ENCODE measurements at places on chromosomes 12 and 14.

DNA sequence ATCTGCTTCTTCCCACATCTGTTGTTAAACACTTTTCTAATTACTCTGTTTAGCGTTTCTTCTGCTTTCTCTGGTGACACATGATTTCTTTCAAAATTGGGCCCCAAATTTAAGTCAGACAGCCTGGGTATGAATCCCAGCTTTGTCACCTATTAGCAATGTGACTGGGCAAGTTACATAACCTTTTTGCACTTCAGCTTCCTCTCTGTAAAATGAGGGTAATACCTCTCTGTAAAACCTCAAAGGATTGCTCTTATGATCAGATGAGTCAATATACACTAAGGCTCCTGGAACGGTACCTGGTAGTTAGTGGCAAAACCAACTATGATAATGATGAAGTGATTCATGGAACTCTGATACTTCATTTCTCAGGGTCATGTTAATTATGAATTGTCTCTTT is 33.0 kb downstream of the E2F7 start:
- DNase-seq: no peak

DNA sequence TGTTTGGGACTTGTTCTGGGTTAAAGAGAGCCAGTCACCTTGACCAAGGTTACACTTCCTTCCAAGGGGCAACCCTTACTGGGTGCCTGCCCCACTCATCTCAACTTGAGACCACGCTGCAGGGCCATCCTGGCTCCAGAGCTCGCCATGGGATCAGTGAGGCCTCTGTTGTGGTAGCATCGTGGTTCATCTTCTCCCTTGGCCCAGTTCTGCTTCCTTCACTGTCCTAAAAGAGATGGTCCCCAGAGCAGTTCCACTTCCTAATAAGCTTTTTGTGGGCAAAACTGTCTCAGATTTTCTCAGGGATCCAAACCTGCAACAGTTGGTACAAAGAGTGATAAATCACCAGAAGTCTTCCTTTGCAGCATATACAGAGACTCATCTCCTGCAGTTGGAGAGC is 165.9 kb upstream of the TMEM260 start:
- no peak for DNase-seq

- DNase-seq: no peak
These were observed 417 bp downstream of the GLS2 start for GRCh38 chr12:56487448-56488040.

DNA sequence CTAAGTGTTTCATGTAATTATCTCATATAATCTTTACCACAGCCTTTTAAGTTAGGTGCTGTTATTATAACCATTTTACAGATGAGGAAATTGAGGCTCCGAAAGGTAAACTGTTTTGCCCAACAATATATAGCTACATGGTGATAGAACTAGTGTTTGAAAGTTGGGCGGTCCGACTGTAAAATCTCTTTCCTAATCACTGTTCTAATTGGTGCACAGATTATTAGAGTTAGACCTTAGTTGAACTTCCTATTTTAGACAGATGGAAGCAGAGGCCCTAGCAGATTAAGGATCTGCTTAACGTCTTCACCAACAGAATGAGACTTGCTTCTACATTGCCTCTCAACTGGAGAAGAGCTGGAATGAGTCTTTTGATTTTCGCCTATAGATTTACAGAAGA is 30.0 kb upstream of the DUSP6 start:
- no peak for DNase-seq

DNA sequence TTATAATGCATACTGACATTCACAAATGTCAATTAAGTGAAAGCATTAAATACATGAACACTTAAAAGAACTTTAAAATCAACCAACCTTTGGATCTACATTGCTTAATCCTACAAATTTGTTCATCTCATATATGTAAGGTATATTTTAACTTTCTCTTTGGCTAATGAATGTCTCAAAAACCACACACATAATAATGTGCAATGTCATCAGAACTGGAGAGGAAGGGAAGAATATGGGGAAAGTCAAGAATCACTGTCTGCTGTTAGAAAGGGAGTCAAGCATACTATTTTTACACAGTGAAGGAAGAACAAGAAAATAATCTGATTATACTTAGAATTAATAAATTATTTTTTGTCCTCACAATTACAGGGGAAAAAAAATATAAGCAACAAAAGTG is 4.9 kb downstream of the GMFB start:
- no peak for DNase-seq

DNA sequence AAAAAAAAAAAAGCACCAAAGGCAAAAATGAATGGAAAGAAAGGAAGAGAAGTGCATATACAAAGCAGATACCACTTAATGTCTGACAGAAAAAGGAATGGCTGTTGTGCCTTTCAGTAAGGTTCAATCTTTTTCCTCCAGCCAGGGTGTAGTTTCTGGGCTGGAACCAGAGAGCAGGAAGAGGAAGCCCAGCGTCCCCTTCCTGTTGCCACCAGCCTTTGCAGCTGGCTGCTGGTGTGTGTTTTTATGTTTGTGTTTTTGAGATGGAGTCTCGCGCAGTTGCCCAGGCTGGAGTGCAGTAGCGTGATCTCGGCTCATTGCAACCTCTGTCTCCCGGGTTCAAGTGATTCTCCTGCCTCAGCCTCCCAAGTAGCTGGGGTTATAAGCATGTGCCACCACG is 64.6 kb upstream of the LTA4H start:
- DNase-seq: no peak

- DNase-seq: no peak
These were observed 52.5 kb downstream of the KIAA0586 start for GRCh38 chr14:58479975-58480374.

GRCh38 chr12:2264651-2265232 is 212.0 kb downstream of the CACNA1C start:
- no peak for DNase-seq

GRCh38 chr12:3041558-3042164 is 35.5 kb upstream of the TSPAN9 start:
- no peak for DNase-seq

DNA sequence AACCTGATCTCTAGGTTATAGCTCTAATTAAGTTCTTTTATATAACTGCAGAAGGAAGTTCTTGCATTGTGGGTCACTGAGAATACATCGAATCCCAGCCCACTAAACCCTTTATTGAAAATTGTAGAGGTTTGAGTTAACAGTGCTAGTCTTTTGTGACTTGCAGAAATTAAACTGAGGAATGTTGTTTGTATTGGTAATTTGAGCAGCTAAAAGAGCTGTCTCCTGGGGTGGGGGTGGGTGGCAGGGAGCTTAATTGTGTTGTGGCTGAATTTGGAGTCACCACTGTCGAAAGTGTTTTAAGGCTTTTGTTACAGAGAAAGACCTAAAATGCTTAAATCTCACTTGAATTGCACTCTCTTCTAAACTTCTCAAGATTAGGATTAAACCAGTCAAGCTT is 3.2 kb upstream of the COX8C start:
- DNase-seq: no peak

DNA sequence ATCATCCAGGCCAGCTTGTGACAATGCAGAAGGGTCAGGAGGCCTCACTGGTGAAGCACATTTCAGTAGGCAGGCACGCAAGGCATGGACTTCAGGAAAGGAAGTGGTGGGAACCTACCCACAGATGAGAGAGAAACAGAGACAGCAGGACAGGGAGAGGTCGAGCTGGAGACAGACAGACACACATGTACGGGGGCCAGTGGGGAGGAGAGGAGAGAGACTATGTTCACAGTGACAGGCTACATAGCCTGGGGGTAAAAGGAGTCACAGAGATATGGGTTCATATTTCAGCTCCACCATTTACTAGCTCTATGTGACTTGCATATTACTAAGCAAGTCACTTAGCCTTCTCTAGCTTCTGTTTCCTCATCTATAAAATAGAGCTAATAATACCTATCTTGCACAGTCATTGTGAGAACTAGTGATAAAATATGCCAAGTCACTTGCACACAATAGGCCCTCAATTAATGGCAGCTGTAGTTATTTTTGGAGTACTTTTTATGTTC is 91.1 kb upstream of the FUT8 start:
- no peak for DNase-seq

- no peak for DNase-seq
These were observed 188.4 kb downstream of the PAH start for GRCh38 chr12:102728506-102729242.

DNA sequence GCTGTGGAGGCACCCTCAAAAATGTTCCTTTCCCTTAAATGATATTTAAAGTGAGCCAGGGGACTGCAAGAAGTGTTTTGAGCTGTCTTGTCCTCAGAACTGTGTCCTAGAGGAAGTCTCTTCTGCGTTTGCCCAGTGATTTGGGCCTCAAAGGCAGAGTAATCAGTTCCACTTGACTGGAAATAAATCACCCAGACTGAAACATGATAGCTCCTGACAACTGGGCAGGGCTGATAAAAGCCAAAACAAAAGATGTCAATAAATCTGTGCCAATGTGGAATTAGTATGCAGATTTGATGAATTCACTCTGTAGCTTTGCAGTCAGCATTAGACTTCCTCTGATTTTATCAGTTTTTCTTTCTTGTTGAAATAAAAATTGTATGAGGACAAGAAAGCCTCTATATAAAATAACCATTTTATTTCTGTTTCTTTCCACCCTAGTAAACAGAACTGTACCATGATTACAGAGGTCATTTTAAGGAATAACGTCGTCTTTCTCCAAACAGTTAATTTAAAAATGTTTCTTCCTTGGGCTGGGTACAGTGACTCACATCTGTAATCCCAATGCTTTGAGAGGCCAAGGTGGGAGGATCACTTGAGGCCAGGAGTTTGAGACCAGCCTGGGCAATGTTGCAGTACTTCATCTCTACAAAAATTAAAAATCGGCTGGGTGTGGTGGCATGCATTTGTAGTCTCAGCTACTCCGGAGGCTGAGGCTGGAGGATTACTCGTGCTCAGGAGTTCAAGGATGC is 180.8 kb downstream of the ERC1 start:
- DNase-seq: no peak

GRCh38 chr14:65077318-65077717 is 25.0 kb downstream of the MAX start:
- DNase-seq: no peak

DNA sequence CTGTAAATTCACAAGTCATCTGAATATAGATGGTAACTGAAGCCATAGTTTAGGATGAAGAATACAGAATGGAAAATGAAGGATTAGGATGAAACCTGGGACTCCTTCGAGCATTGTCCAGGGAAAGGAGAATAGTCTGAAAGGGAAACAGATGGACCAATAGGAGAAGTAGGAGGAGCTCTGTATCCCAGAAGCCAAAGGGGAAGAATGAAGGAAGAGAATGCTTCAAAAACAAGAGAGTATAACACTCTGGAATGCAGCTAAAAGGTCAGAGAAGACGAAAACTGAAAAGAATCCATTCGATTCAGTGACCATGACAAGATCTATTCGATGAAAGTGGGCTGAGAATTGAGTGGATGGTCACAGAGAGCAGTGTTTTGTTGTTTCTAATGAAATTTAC is 1.0 kb downstream of the GMFB start:
- DNase-seq: no peak

- DNase-seq: no peak
These were observed 279.3 kb upstream of the E2F7 start for GRCh38 chr12:77344651-77345050.

DNA sequence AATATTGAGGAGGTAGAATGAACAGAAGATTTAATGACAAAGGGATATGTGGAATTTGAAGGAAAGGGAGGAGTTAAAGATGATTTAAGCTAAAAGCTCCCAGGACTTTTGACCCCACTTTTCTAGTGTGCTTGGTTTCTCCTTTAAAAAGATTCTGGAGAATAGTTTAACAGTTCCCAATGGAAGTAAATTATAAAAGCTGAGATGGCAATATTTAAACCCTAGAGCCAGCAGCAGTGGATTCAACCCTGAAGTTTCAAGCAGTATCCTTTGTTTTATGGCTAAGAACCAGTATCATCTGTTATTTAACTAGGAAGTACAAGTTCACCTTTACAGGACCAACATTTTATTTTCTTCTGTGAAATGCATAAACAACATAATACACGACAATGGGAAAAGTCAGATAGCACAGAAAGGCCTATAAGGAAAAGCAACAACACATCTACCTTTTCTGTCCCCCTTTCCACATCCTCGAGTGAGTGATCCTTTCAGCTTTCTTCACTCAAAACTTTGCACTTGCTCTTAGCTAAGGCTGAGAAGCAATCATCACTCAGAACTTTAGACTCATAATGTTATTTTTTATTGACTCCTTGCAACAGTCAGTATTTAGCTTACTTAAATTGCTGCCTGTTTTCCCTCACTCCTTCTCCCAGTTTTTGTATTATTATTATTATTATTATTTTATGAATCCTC is 264.5 kb downstream of the FBXL14 start:
- no peak for DNase-seq

GRCh38 chr14:96587823-96588385 is 85.7 kb downstream of the PAPOLA start:
- no peak for DNase-seq

DNA sequence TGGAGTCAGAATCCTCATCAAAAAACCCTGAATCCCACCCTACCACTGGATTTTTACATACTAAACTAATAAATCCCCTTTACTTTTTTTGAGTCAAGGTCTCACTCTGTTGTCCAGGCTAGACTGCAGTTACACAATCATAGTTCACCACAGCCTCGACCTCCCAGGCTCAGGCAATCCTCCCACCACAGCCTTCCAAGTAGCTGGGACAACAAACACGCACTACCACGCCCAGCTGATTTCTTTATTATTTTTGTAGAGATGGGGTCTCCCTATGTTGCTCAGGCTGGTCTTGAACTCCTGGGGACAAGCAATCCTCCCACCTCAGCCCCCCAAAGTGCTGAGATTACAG is 24.3 kb downstream of the SPTSSA start:
- no peak for DNase-seq

GRCh38 chr12:119672194-119672593 is 4.3 kb downstream of the PRKAB1 start:
- no peak for DNase-seq

GRCh38 chr14:78519863-78520262 is 349.7 kb downstream of the NRXN3 start:
- DNase-seq: no peak

- DNase-seq: no peak
These were observed 91.8 kb downstream of the EML1 start for GRCh38 chr14:99884834-99885648.

GRCh38 chr14:71721791-71722190 is 210.4 kb upstream of the RGS6 start:
- no peak for DNase-seq

DNA sequence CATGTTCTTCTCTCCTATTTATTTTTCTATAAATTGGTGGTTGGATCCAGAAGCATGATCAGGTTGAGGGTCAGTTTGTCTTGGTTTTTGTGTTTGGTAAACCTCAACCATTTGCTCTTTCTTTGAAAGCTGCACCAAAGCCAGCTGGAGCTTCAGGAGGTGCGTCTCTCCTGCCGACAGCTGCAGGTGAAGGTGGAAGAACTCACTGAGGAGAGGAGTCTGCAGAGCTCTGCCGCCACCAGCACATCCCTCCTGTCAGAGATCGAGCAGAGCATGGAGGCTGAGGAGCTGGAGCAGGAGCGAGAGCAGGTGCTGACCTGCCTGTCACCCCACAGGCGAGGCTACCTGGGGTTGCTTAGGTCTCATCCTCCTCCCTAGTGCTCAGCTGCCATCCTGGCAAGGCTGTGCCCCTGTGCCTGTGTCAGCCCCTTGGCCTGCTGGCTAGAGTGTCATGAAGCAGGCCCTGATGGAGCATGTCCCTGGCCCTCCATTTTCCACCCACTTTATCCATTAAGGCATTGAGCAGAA is 45.0 kb downstream of the RAB35 start:
- DNase-seq: no peak

- no peak for DNase-seq
These were observed 34.4 kb downstream of the BMAL2 start for GRCh38 chr12:27367078-27367477.

All from activated T-helper 1 cell treated with Interleukin-2 at 50 U/mL for 16 hours (primary cell).